ENCODE measurements at places on chromosomes 2 and 18. TPM values are rescaled to one million over a fixed set of nuclear protein-coding genes. Genes with fewer than 3 reads are reported as not detected.

DNA sequence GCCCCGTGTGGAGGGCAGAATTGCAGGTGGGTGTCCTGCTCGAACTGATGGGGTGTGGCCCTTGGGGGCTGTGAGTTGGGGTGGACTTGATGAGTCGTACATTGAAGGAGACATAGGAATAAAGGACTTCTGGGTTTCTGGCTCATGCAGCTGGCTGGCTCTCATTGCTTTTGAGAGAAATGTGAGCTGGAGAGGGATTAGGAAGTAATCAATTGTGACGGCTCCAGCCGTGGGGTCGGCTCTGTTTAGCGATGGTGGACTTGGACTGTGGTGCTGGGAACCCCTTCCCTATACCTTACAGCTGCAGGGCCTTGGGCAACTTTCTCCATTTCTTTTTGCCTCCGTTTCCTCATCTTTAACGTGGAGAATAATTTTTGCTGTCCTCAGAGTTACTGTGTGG, 9.2 kb downstream of the IMPA2 start:
- peak; percentile 45 for DNase-seq

DNA sequence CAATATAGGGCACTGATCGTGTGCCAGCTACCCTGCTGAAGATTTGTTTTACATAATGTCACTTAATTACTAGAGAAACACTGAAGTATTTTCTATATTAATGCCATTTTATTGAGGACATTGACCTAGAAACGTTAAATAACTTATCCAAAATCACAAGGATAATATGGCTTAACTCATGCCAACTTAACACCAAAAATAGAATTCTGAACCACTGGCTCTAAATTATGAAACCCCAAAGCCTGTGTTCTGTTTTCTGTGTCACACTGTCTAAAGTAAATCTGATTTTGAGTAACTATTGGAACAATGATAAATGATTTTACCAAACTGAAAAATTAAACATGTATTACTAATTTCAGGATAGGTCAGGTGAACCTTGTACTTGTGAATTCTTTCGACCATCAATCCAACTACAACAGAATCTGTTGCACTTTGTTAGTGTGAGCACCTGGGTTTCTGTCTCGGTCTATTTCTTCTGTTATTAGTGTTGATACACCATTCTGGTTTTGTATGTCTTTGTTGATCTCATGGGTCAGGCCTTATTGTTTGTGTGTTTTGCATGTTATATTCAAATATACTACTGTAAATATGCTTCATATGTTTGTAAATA, 48.2 kb upstream of the CCDC141 start:
- no peak for DNase-seq

GRCh38 chr2:45484965-45485364, 126.1 kb downstream of the SRBD1 start:
- no peak for DNase-seq

DNA sequence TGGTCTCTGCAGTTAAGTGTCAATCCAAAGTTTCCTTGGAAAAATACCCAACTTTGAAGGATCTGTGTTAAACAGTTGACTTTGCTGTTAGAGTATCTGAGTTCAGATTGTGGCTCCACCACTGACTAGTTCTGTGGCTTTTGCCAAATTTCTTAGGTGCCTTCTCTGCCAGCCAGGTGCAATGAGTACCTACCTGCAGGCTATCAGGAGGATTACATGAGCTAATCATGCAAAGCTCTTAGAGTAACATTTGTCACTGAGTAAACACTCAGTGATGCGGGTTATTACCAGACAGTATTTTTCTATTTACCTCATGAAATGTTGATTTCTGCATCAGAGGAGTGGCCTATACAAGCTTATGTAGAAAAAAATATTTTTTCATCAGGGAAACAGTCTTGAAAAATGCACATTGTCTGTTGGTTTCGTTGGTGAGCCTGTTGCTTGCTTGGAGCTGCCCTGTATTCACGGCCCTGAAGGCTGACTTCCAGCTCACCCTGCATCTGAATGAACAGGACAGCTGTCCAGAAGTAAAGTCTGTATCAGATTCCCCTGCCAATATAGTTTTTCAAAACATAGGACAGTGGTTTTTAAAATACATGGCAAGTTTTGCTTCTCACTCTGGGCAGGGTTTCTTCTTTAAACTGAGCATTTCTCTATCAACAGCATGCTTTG, 235.1 kb downstream of the CDCA7 start:
- no peak for DNase-seq

DNA sequence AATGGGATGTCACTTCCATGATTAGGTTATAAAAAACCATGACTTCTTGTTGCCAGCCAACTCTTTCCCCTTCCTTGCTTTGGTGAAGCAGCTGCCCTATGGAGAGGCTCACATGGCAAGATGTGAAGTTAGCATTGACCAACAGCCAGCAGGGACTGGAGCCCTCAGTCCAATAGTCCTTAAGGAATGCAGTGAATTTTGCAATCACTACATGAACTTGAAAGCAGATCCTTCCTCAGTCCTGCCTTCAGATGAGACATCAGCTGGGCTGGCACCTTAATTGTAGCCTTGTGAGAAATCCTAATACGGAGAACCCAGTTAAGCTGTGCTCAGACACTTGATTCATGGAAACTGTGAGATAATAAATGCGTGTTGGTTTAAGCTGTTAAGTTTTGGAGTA, 61.8 kb downstream of the ATP8B1 start:
- DNase-seq, result no peak

DNA sequence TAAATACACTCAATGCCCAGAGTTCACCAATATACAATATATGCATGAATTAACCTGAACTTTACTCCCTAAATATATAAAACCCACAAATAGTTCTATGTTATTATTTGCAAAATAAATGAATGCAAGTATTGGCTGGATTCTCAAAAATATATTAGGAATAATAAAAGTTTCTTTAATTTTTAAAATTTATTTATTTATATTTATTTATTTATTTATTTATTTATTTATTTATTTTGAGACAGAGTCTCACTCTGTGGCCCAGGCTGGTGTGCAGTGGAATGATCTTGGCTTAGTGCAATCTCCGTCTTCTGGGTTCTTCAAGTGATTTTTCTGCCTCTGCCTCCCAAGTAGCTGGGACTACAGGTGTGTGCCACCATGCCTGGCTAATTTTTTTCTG, 88.7 kb upstream of the TMEFF2 start:
- no peak for DNase-seq

- DNase-seq, result no peak
Observed at GRCh38 chr18:60372596-60372995, at the start of gene MC4R. TSS of gene MC4R (minus strand) at chr18:60372775. CDS start at chr18:60372349, 426 bp downstream.

DNA sequence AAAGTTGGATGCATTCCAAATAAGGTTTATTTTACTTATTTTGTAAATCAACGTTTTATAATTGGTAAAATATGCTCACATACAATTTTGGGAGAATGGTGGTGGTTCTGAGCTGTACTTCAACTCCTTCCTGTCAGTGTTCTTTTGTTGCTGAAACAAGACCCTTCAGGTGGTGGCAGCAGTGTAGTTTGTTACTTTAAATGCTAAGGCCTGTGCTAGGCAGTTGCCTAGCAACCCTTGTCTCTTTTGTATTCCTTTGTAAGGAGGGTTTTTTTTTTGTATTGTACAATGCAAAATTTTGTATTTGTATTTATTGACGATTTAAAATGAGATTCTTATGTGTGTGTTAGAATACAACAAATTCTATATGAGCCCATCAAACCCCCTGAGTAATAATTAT, 166.0 kb upstream of the FAM98A start:
- no peak for DNase-seq

DNA sequence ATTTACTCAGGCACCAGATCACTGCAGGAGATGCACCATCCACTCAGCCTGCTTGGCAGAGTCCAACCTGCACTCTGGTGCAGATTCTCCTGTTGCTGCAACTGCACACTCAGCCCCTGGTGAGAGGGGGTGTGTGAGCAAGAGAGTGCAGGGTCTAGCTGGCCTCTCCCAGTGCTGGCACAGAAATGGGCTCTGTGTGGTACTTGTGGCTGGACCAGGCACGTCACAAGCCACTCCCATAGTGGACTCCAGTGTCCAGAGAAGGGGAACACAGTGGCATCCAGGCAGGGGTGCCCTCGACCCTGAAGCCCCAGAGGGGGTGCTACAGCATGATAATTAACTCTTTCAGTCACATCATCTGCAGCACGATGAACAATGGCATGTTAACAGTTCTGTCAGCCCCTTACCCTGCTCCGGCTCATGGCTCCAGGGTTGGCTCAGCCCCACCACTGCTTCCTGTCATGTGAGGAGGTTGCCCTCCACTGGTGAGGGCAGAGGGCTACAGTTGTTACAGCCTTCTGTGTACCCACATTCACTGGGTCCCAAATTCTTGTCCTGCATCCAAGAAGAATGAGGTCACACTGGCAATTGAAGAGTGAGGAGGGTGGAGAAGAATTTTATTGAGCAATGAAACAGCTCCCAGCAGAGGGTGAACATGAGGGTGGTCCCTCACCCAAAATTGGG, 135.7 kb downstream of the EVA1A start:
- no peak for DNase-seq

DNA sequence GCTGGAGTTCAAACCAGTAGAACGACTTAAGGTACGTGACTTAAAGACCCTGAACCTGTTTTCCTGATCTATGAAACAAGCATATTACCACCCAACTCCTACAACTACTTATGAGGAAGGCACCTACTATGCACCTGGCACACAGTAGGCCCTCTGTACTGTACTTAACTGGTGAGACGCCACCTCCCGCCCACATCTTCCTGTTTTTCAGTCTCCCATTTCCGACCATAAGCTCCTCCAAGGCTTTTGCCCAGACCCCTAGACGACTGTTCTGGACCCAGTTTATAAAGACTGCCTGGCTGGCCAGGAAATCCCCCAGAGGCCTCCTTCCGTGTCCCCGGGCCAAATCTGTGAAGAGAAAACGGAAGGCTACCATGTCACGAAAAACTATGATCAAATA, 1.5 kb downstream of the GALNT14 start:
- no peak for DNase-seq

DNA sequence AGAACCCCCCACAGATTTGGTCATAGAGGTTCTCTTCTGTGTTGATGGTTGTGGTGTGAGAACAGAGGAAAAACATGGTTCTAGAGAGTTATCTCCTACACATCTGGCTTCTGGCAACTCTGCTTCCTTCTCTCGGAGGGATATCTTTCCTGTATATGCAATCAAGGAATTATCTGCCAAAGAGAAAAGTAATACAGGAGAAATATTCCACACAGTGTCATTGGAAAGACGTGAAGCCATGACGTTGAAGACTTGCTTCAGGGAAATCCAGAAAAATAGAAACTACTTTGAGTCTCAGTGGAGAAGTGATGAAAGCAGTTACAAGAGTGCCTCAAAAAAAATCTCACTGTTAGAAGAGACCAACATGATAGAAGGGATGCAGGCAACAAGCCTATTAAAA, 78.5 kb downstream of the RAB31 start:
- no peak for DNase-seq

DNA sequence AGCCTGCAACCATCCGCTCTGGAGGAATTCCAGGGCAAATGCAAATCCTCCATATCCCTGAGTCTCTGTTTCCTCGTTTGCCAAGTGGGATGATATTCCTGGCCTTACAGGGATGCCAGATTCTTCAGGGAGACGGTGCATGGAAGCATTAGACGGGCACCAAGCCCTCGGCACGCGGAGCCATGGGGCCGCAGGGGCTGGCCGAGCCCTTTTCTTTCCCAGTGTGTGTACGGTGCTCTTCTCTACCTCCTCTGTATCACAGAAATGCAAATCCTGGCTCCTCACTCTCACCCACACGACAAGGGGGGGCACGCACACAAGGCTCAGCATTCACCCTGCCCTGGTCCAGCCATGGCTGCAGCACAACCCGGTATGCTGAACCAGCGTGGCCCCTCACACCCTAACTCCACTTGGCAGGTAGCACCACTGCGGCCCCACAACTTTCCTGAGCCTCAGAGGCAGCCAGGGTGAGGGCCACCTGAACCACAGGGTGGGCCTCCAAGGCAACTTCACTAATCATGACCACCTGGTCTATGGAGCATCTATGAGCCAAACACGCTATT, 64.1 kb upstream of the SALL3 start:
- DNase-seq, result no peak

DNA sequence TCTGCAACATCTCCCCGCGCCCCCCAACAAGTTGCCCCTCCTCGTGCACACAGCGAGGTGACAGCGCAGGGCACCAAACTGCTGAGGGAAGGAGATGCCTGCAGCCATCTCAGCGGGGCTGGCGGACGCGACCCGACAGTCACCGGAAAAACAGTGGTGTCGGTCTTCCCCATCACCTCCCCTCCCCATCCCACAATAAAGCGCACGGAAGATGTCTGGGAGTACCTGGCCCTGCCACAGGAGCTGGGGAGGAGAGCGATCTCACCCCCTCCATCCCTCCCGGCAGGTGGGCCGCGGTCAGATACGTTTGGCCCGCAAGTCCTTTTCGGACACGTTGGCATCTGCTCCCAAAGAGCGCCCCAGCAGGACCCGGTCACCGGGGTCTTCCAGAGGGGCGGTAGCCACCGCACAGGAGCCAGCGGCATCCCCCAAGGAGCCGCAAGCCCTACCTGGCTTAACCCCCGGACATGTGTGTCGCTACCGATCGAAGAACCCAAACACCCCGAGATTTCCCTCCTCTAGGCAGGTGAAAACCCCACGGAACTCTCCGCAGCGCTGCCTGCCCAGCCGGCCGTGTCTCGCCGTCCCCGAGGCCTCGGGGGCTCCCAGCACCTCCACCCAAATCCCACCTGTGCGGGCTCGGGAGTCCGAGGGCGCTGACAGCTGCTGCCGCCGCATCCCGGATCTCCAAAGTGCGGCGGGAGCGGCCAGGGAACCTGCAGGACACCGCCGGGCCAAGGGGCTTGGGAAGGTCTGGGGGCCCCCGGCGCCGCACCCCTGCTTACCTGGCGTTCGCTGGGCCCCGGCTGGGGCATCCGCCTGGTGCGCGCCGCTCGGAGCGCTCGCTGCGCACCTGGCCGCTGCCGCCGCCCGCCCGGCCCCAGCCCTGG, 657 bp downstream of the ATP8B1 start:
- DNase-seq, result no peak

DNA sequence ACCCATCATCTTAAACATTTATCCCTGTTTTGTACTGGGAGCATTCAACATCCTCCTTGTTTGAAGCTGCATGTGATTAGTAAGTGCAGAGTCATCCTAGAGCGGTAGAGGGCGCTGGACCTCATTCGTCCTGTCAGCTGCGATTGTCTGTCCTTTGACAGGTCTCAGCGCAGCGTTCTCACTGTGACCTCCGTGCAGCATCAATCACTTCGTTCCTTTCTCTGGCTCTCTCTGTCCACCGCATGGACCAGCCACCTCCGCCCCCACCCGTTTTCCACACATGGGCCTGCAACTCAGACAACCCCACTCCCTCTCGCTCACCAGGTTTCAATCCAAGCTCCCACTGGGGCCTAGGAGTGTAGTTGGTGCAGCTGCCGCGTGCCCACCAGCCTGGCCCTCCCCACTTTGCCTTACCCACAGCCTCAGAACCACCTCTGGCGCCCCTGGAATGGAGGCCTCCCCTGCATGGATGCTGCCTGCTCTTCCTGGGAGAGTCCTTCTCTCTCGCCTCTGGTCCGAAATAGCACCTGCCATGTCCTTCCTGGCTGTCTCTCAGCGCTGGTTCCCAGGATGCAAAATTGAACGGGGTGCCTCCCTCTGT, 90.5 kb downstream of the NDUFA10 start:
- DNase-seq, result peak; percentile 85

The B3GNT7 gene
- total RNA-seq, result 7.7 TPM

The AMMECR1L gene
- 15.4 TPM for total RNA-seq

The RAB6C gene
- total RNA-seq, result not detected

The FBXO48 gene
- 1.3 TPM for total RNA-seq

The DYNAP gene
- not detected for total RNA-seq

All from posterior vena cava (tissue), 2 donors.